ENCODE measurements at places on chromosomes 13 and 19.

GRCh38 chr13:36345438-36346221 lies 564 bp downstream of the SPART start:
- no peaks in the 10 kb centered on the region for H3K27me3 ChIP-seq
- peak; percentile 26 for DNase-seq
- H3K4me1 ChIP-seq, result peaks cover 11% of the 10 kb centered on the region

- H3K4me3 ChIP-seq, result no peak overlapping the region
- no peak overlapping the region for H3K27ac ChIP-seq
- no peaks in the 10 kb centered on the region for H3K36me3 ChIP-seq
- H3K27me3 ChIP-seq, result no peaks in the 10 kb centered on the region
- H3K4me1 ChIP-seq, result no peaks in the 10 kb centered on the region
- no peak for DNase-seq
Measured at GRCh38 chr13:33150662-33151061, 134.4 kb downstream of the KL start.

GRCh38 chr13:79905018-79905417 lies 424.1 kb downstream of the NDFIP2 start:
- H3K27me3 ChIP-seq, result no peaks in the 10 kb centered on the region
- H3K4me3 ChIP-seq, result no peak overlapping the region
- no peak overlapping the region for H3K27ac ChIP-seq
- H3K36me3 ChIP-seq, result no peaks in the 10 kb centered on the region

DNA sequence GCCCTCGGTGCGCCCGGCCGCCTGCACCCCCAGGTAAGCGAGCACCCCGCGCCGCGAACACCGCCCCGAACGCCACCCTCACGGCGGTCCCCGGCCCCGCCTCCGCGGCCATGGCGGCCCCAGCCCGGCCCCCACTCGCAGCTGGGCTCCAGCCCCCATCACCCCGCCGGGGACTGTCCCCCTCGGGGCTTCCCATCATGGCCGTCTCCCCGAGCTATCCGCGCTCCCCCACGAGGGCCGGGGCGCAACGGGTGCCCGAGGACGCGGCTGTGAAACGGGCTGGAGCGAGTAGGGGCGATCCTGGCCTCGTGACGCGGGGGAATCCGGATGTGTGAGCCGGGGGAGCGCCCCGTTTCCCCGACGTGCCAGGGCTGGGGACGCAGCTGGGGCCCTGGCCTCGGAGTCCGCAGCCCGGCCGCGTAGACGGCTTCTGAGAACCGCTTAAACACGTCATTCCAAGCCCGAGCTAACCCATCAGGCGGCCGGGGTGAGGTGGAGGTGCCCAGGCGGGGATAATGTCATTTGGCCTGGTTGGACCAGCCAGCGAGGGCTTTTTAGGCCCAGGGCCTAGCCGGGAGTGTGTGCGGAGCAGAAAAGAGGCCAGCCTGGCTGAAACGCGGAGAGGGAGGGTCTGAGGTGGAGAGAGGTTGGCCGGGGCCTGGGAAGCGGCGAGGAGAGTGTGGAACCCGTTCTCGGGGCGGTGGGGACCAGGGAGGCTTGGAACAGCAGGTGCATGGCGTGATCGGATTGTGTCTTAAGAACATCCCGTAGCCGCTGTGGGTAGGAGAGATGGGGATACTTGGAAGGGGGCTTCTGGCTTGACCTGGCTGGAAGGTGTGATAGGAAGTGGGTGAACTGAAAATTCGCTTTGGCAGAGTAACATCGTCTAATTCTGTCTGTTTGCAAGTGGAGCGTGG lies 550 bp downstream of the CERS4 start:
- peaks cover 5% of the 10 kb centered on the region for H3K36me3 ChIP-seq
- peak overlapping the region; percentile 89 for H3K27ac ChIP-seq
- H3K4me1 ChIP-seq, result peaks cover 40% of the 10 kb centered on the region
- peak overlapping the region; percentile 91 for H3K4me3 ChIP-seq
- peak; percentile 79 for DNase-seq

DNA sequence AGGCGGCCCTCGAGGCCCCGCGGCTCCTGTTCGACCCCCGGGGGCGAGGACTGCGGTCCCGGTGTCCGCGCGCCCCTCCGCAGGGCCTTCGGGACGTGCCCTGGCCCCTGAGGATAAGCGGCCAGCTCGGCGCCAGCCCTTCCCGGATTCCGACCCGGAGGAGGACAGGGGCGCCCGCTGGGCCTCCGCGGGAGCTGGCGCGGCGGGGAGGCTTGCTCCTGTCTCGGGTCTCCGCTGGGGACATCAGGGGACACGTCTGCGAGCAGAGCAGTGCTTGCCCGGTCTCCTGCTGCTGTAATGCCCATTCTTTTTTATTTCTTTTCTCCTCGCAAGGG lies 829 bp downstream of the B3GLCT start:
- peak overlapping the region; percentile 65 for H3K4me3 ChIP-seq
- H3K4me1 ChIP-seq, result no peaks in the 10 kb centered on the region
- H3K27ac ChIP-seq, result peak overlapping the region; percentile 86
- peak; percentile 15 for DNase-seq

DNA sequence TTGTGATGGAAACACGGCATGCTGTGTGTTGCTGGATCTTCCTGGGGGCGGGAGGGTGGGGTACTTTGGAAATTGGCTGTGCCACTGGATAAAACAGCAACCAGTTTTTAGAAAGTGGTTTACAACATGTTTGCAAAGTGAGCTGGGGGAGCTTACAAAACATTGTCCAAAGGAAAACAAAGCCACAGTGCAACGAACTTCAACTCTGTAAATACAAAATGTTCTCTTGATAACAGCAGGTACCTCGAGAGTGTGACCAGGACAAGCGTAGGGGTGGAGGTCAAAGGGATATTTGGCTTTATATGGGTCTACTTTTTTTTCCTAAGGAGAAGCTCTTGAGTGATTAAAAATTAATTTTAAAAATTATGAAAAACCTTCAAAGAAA lies 2.5 kb downstream of the IGSF23 start:
- peaks cover 15% of the 10 kb centered on the region for H3K27me3 ChIP-seq
- H3K4me1 ChIP-seq, result no peaks in the 10 kb centered on the region
- DNase-seq, result no peak

DNA sequence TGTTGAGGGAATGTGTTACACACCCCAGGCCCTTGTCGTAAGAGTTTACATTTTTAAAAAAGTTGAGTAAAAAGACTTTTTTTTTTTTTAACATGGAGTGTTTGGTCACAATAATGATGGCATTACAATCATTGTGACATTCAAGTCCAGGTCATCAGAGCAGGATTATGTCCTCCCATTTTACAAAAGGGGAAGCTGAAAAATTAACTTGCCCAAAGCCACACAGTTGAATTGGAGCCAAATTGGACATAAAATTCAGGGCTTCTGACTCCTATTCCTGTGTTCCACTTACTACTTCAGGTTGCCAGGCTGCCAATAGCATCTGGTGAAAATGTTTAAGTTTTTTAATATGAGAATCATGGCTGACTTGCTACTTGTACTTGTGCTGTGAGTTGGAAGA lies 49.3 kb downstream of the DLEU7 start:
- no peaks in the 10 kb centered on the region for H3K4me1 ChIP-seq
- H3K27me3 ChIP-seq, result no peaks in the 10 kb centered on the region
- H3K36me3 ChIP-seq, result no peaks in the 10 kb centered on the region
- no peak overlapping the region for H3K4me3 ChIP-seq
- no peak overlapping the region for H3K27ac ChIP-seq

GRCh38 chr13:100549316-100549715 lies 39.3 kb downstream of the GGACT start:
- H3K36me3 ChIP-seq, result peaks cover 2% of the 10 kb centered on the region
- no peaks in the 10 kb centered on the region for H3K4me1 ChIP-seq
- no peaks in the 10 kb centered on the region for H3K27me3 ChIP-seq
- H3K4me3 ChIP-seq, result no peak overlapping the region

- no peak overlapping the region for H3K4me3 ChIP-seq
- no peak for DNase-seq
- peaks cover 32% of the 10 kb centered on the region for H3K27me3 ChIP-seq
- H3K4me1 ChIP-seq, result no peaks in the 10 kb centered on the region
- H3K36me3 ChIP-seq, result no peaks in the 10 kb centered on the region
Measured at GRCh38 chr19:47398707-47399597, 20.4 kb downstream of the MEIS3 start.

DNA sequence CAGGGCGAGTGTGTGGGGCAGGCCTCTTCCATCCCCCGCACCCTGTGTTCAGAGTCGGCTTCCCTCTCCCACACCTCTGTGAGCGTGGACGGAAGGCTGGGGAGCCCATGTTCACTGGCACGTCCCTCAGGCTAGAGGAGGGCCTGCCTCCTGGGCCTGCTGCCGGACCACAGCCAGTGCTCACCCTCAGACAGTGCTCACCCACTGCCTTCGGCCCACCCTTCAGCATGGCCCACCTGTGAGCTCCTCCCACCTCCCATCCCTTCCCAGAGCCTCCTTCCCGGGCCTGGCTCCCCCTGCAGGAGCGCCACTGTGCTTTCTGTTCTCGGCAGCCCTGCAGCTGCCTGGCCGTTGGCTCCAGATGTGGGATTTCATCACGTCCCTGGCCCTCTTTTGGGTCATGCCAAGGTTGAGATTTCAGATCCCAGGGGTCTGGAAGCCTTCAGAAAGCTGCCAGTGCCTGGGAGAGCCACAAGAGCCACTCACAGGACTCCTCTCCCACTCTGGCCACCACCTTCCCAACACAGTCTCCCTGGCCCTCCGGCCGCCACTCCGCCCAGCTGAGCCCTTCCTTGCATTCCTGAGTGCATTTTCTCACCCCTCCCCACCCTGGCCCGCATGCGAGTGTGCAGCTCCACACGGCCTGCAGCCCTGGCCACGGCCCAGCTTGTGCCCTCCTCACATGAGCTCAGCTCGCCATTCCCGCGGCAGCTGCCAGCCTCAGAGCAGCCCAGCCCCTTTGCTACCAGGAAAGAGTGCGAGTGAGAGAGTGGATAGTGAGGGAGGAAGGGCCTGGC lies 25.3 kb downstream of the CAPN12 start:
- no peak overlapping the region for H3K27ac ChIP-seq
- DNase-seq, result no peak
- H3K27me3 ChIP-seq, result no peaks in the 10 kb centered on the region
- H3K4me3 ChIP-seq, result no peak overlapping the region
- no peaks in the 10 kb centered on the region for H3K4me1 ChIP-seq
- peaks cover 60% of the 10 kb centered on the region for H3K36me3 ChIP-seq

- H3K4me3 ChIP-seq, result no peak overlapping the region
- no peak for DNase-seq
- H3K27ac ChIP-seq, result no peak overlapping the region
- H3K4me1 ChIP-seq, result no peaks in the 10 kb centered on the region
- peaks cover 18% of the 10 kb centered on the region for H3K27me3 ChIP-seq
- no peaks in the 10 kb centered on the region for H3K36me3 ChIP-seq
Measured at GRCh38 chr19:11166281-11167142, 10.9 kb upstream of the SPC24 start.

- H3K36me3 ChIP-seq, result peaks cover 2% of the 10 kb centered on the region
- peaks cover 51% of the 10 kb centered on the region for H3K4me1 ChIP-seq
- no peak overlapping the region for H3K27ac ChIP-seq
- no peak overlapping the region for H3K4me3 ChIP-seq
Measured at GRCh38 chr19:6276447-6276846, 3.3 kb downstream of the MLLT1 start.

GRCh38 chr13:76828316-76828741 lies 57.9 kb downstream of the KCTD12 start:
- no peaks in the 10 kb centered on the region for H3K36me3 ChIP-seq
- DNase-seq, result no peak
- H3K4me1 ChIP-seq, result no peaks in the 10 kb centered on the region
- no peak overlapping the region for H3K27ac ChIP-seq
- H3K4me3 ChIP-seq, result no peak overlapping the region
- H3K27me3 ChIP-seq, result no peaks in the 10 kb centered on the region

DNA sequence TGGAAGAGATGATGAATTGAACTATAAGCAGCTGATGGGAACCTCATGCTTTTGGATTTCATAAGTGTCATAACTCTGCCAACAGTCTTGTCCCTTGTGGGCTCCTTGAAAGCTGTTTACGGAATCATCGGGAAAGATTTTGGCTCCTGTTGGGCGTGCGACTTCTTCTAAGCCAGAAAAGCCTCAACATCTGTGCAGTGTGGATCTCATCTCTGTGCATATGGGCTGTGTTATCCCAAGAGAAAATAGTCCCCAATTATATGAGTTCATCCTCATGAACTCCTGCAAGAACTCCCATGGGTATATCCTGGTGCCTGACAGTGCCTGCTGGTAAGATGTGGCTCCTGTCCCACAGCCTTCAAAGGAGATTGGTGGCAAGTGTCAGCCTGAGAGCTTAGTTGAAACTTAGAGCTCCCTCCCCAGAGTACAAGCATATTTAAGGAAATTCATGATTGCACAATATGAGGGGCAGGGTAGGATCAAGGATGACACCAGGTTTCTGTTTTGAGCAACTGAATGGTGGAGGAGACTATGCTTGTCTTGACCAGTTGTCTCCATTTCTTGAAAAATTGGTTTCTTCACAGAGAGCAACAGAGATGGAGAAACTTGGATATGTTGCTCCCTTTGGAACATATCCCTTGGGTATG lies 243.5 kb downstream of the ITGBL1 start:
- DNase-seq, result no peak
- no peaks in the 10 kb centered on the region for H3K36me3 ChIP-seq
- no peak overlapping the region for H3K4me3 ChIP-seq
- no peaks in the 10 kb centered on the region for H3K4me1 ChIP-seq
- H3K27me3 ChIP-seq, result peaks cover 2% of the 10 kb centered on the region

GRCh38 chr13:24036115-24036514 lies 124.4 kb upstream of the SPATA13 start:
- no peak overlapping the region for H3K27ac ChIP-seq
- no peak for DNase-seq
- no peaks in the 10 kb centered on the region for H3K4me1 ChIP-seq

DNA sequence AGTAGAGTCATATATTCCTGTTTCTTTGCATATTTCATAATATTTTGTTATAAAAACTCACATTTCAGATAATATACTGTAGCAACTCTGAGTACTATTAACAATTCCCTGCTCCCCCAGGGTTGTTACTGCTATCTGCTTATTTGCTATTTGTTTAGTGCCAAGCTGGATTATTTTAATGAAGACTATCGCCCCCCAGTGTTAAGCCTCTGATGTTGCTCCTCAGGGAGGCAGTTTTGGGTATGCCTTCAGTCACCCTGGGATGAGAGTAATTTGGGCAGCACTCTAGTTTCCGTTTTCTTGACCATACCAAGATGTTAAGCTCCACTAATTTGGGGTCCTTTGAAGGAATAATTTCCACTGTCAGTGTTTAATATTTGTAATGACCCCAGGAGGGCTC lies 46.0 kb downstream of the MICU2 start:
- no peaks in the 10 kb centered on the region for H3K4me1 ChIP-seq
- no peak overlapping the region for H3K27ac ChIP-seq
- H3K4me3 ChIP-seq, result no peak overlapping the region

- no peak for DNase-seq
- H3K36me3 ChIP-seq, result no peaks in the 10 kb centered on the region
- no peak overlapping the region for H3K4me3 ChIP-seq
Measured at GRCh38 chr13:105342281-105342820, 1193.1 kb downstream of the EFNB2 start.

- H3K4me3 ChIP-seq, result peak overlapping the region; percentile 89
- peaks cover 58% of the 10 kb centered on the region for H3K4me1 ChIP-seq
- peaks cover 2% of the 10 kb centered on the region for H3K27me3 ChIP-seq
Measured at GRCh38 chr13:50125304-50125553, 110.0 kb downstream of the KCNRG start.

Data from T-cell (primary cell).